ENCODE measurements at places on chromosomes 7 and 10. TPM values are rescaled to one million over a fixed set of nuclear protein-coding genes. Genes with fewer than 3 reads are reported as not detected.
A peak's percentile ranks its signal among the peaks of the same experiment; 100 is the strongest.

The COL1A2 gene
- total RNA-seq, result not detected

The SPDYE16 gene
- total RNA-seq, result not detected

The SMKR1 gene
- 13.1 TPM for total RNA-seq

The FAM241B gene
- 37.5 TPM for total RNA-seq

The C10orf105 gene
- total RNA-seq, result not detected

The SEMA3E gene
- total RNA-seq, result 5.9 TPM

The AKR1C4 gene
- not detected for total RNA-seq

The CCDC172 gene
- total RNA-seq, result not detected

The VAX1 gene
- 0.98 TPM for total RNA-seq

The SNCG gene
- 0.86 TPM for total RNA-seq

DNA sequence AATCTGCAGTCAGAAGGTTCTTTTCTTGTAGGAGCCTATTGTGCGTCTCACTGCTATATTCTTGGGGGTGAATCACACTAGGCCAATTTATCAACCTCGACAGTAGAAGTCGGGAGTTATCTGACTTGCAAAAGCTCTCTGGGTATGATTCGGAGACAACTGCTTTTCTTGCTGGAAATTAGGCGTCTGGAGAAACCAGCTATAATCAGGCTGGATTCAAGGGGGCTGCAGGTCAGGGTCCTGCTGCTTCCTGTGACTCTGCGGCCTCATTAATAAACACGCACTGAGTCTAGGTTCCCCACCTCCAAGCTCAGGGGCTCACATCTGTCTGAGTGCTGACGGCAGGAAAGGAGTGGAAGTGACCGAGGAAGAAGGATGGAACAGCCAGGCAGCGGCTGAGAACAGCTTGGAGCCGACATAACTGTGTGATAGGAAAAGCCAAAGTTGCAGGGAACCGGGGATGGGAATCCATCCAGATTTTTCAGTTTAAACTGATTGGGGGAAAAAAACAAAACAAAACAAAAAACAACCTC is 184.6 kb downstream of the FANK1 start:
- no peak for DNase-seq

GRCh38 chr10:131774681-131775085 is 126.1 kb upstream of the PPP2R2D start:
- no peak for DNase-seq

DNA sequence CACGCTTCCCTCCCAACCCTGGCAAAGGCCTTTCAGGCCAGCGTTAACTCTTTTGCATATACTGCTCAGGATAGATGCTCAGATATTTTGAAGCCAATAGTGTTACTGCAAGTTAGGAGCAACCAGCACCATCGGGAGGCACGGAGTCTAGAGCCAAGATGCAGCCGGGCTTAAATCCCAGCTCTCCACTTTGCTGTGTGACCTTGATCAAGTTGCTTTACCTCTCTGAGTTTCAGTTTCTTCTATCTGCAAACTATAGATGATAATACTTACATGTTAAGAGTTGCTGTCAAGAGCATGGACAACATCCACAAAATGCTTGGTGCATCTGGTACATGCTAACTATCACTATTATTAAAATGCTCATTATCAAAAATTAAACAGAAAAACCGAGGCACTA is 45.4 kb upstream of the C7orf33 start:
- no peak for DNase-seq

- DNase-seq, result peak; percentile 77
Observed at GRCh38 chr7:101156866-101157589, 2.8 kb downstream of the AP1S1 start.

- no peak for DNase-seq
Observed at GRCh38 chr10:82071231-82071630, 196.2 kb downstream of the NRG3 start.

GRCh38 chr10:92125144-92125543 is 165.7 kb downstream of the CPEB3 start:
- DNase-seq, result no peak

GRCh38 chr7:34497153-34497777 is 160.8 kb upstream of the NPSR1 start:
- no peak for DNase-seq

GRCh38 chr10:82037076-82037475 is 162.1 kb downstream of the NRG3 start:
- no peak for DNase-seq

DNA sequence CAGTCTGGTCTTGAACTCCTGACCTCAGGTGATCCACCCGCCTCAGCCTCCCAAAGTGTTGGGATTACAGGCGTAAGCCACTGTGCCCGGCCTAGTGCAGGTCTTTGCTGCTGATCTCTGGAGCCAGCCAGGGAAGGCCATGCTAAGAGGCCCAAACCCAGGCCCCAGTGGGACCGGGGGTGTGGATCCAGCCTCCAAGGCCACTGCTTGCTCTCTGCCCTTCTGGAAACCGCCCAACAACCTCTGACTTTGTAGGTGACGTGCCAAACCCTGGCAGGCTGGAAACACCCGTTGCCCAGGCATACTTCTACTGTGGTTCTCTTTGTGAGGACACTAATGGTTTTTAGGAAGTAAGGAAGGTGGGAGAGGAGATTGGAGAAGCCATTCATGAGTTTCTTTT is 83.5 kb upstream of the GNA12 start:
- no peak for DNase-seq

DNA sequence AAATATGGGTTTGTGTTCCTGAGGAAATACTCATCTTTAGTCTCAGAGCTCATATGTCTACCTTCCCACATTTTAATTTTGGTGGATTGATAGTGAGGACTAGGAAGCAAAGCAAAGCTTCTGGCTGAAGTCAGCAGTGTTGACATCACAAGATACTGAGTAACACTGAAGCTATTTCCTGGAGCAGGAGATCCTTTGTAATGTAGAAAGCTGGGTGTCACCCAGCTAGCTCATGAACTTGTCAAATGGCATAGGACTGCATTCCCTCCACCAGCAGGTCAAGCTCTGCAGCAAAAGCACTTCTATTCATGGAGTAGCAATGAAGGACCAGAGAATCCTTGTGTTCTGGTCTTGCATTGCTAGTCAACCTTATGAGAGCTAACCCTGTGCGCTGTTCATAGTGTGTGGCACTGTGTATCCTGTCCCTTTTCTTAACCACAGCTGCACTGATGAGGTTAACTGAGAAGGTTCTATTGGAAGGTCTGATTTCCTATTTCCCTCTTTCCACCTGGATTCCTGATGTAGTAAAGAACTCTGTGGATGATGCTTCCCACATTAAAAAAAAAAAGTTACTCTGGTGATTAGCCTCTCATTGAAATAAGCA is 94.8 kb upstream of the ZNF804B start:
- DNase-seq, result peak; percentile 15

DNA sequence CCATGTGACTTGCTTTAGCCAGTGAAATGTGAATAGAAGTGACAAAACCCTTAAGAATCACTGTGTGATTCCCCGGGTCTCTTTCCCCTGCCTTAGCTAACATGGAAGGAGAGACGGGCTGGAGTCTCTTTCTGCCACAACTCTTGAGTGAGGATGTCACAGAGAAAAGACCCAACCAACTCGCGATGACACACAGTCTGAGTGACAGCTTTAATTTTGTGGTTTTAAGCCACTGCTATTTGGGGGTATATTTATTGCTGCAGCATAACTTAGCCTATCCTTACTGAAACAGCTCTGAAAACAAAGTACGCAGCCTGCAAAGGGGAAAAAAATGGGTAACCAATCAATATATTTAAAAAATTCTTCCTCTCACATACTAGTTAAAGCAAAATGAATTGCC is 319.4 kb downstream of the CALN1 start:
- no peak for DNase-seq

DNA sequence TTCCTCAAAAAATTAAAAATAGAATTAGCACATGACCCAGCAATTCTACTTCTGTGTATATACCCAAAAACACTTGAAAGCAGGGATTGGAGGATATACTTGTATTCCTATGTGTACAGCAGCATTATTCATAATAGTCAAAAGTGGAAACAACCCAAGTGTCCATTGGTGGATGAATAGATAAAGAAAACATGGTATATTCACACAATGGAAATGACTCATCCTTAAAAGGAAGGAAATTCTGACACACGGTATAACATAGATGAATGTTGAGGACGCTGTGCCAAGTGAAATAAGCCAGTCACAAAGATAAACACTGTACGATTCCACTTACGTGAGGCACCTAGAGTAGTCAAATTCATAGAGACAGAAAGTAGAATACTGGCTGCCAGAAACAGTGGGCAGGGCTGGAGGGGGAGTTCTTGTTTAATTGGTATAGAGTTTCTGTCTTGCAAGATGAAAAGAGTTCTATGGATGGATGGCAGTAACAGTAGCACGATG is 26.6 kb upstream of the KAT6B start:
- peak; percentile 100 for DNase-seq

GRCh38 chr7:107994421-107995030 is 8.4 kb downstream of the LAMB1 start:
- DNase-seq, result no peak

- DNase-seq, result peak; percentile 43
Observed at GRCh38 chr10:14084875-14085274, 245.8 kb downstream of the FRMD4A start.

- no peak for DNase-seq
Observed at GRCh38 chr10:59891349-59891748, 15.0 kb downstream of the CCDC6 start.

GRCh38 chr10:86104611-86105145 is 261.9 kb downstream of the GRID1 start:
- no peak for DNase-seq

GRCh38 chr7:87599336-87599735 is 1.3 kb downstream of the ABCB1 start:
- DNase-seq, result no peak

DNA sequence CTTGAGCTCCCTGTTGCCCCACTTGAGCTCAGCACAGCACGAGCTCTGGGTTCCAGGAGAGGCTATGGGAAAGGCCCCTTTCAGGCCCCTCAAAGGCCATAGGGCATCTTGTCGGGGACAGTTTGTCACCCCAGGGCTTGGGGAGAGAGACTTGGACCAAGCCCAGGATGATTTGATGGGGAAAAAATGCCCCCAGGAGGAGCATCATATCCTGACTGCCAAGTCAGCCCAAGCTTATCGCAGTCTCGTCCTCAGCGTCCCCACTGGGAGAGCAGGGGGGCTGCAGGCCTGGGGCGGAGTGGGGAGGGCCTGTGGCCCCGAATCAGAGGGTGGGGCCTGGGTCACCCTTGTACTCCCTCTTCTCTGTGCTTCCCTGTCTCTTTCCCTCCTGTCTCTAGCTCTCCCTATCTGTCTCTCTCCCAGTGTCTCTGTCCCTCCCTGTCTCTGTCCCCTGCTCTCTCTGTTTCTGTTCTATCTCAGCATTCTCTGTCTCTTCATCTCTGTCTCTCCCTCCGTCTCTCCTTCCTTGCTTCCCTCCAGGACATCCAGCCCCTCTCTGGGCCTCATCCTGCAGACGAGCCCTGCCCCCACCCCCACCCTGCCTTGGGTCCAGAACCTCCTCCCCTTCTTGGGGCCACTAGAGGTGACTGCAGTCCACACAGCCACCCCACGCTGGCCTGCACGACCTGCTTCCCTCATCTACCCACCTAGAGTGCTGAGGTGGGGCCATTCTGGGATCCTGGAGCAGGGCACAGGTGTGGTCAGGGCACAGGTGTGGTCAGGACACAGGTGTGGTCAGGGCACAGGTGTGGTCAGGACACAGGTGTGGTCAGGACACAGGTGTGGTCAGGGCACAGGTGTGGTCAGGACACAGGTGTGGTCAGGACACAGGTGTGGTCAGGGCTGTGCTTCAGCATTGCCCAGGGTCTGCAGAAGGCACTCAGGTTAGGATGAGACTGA is 17.3 kb upstream of the GRIFIN start:
- DNase-seq, result no peak

DNA sequence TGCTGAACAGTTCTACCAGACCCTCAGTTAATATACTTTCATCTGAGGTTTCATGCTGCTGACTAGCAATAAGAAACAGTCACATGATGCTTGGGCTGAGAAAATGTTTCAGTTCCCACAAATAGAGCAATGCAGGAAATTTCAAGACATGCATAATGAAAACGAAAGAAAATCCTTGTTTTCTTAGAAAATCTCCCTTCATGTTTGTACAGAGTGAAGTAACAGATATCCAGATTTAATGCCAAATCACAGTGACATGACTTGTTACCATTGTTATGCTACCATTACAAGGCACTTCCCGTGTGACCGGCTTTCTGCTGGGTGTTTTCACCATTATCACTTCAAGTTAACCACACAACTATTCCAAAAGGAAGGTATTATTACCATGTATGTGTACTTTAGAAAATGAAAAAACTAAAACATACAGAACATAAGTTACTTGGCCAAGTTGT is 121.7 kb downstream of the DOCK4 start:
- DNase-seq, result no peak

- no peak for DNase-seq
Observed at GRCh38 chr10:117246997-117247671, 6.2 kb downstream of the SLC18A2 start.

- DNase-seq, result peak; percentile 79
Observed at GRCh38 chr7:81736091-81736490, 33.8 kb downstream of the HGF start.

GRCh38 chr10:114174695-114175188 is 739 bp upstream of the CCDC186 start:
- DNase-seq, result no peak

GRCh38 chr7:18689551-18689950 is 194.0 kb downstream of the HDAC9 start:
- DNase-seq, result no peak

DNA sequence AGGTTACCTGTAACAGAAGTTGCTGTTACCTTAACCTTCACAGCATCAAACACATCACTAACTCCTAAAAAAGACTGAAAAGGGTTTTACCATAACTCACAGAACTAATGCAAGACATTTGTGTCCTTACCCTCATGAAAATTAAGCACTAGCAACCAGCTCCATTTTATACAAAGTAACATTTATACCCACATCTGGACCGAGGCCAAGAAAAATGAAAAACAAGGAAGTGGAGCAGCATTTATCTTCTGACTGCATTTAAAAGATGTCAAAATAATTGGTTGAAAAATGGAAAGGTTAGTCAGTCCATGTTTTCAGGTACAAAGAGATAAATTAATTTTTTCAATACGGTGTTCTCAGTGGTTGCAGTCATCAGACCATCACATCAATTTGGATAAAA is 3.1 kb upstream of the RBP4 start:
- DNase-seq, result no peak

DNA sequence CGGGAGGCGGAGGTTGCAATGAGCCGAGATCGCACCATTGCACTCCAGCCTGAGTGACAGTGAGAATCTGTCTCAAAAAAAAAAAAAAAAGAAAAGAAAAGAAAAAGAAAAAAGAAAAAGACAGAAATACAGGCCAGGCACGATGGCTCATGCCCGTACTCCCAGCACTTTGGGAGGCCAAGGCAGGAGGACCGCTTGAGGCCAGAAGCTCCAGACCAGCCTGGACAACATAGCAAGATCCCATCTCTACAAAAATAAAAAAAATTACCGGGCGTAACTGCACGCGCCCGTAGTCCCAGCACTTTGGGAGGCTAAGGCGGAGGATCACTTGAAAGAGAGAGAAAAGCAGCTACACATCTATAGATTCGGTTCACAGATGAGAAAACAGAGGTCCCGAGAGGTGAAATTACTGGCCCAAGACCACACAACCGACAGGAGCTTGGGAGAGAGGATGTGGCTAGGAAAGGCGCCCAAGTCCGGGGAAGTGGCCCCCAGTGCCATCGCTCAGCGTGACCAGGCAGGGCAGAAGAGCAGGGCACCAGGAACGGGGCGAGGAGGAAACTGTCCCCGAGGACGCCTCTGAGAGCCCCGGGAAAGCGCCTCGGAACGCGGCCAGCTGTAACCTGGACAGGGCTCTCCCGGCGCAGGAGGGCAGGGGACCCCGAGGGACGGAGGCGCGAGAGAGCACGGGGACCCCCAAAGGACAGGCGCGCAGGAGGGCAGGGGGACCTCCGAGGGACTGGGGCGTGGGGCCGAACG is 612 bp downstream of the SNX8 start:
- DNase-seq, result peak; percentile 2

Measured in PC-3 (cell line).